GOT3 (cell line): ENCODE measurements at places on chromosomes 13 and 19.
A peak's percentile ranks its signal among the peaks of the same experiment; 100 is the strongest.

DNA sequence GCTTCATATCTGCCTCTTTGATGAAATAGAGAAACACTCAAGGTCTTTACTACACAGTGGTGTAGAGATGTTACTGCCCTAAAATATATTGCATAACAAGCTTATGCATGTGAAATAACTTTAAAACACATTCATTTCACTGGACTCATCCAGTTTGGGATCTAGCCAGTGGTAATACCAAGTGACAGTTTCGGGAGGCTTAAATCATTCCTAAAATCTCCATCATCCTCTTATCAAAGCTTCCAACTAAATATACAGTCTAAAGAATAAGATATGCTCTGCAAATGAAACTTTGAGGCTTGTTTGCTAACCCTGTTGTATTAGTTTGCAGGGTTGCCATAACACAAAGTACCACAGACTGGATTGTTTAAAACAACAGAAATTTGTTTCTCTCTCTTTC is 52.8 kb downstream of the THSD1 start:
- DNase-seq, result no peak

GRCh38 chr19:10690341-10690781 is 10.9 kb upstream of the QTRT1 start:
- DNase-seq, result no peak

- DNase-seq, result no peak
These were observed 485 bp downstream of the CRYL1 start for GRCh38 chr13:20525144-20525600.

DNA sequence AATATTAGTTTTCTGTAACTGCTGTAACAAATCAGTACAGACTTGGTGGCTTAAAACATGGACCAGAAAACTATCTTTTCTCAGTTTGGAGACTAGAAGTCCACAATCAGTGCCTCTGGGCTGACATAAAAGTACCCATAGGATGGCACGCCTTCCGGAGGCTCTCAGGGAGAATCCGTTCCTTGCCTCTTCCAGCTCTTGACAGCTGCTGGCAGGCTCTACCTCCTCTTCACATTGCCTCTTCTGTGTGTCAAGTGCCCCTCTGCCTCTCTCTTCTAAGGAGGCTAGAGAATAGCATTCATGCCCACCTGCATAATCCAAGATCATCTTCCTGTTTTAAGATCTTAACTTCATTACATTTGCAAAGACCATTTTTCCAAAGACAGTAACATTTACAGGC is 1194.2 kb downstream of the EFNB2 start:
- no peak for DNase-seq

DNA sequence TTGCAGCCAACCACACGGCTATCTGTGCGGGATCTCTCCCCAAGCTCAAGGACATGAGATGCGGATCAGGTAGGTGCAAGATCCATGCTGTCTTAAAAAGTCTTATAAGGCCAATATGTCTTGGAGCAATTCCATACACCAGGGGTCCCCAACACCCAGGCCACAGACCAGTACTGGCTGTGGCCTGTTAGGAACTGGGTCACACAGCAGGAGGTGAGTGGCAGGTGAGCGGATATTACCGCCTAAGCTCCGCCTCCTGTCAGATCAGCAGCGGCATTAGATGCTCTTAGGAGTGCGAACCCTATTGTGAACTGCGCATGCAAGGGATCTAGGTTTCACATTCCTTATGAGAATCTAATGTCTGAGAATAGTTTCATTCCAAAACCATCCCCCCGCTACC is 68.8 kb upstream of the ZNF599 start:
- no peak for DNase-seq

DNA sequence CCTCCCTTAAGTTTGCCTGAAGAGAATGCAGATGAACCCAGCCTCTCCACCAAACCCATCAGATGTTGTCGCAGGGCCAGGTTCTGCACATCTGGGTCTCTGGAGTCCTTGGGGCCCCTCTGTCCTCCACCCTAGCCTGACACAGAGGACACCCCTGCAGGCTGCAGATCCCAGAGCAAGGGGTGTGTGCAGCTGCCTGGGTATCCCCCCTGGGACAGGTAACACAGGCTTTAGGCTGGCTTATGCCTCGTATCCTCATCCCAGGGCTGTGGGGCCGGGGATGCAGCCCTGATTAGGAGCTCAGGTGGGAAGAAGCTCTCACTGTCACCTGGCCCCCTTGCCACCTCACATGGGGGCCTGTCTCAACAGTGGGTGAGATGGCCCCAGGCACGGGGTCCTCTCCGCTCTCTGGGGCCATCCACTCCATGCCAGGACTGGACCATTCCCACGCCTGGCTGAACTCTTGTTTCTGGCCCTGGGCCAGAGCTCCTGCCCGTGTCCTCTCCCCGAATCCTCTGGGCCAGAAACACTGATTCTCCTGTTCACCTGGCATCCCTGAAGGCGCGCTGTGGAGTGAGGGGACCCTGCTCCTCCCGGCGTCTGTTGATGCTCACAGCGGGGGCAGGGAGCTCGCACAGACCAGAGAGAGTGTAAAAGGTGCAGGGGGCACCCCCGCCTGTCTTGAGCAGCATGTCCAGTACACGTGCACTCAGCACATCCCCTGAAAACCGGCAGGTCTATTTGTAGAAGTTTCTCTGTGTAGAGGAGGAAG is 38.7 kb upstream of the TPM4 start:
- DNase-seq, result no peak

DNA sequence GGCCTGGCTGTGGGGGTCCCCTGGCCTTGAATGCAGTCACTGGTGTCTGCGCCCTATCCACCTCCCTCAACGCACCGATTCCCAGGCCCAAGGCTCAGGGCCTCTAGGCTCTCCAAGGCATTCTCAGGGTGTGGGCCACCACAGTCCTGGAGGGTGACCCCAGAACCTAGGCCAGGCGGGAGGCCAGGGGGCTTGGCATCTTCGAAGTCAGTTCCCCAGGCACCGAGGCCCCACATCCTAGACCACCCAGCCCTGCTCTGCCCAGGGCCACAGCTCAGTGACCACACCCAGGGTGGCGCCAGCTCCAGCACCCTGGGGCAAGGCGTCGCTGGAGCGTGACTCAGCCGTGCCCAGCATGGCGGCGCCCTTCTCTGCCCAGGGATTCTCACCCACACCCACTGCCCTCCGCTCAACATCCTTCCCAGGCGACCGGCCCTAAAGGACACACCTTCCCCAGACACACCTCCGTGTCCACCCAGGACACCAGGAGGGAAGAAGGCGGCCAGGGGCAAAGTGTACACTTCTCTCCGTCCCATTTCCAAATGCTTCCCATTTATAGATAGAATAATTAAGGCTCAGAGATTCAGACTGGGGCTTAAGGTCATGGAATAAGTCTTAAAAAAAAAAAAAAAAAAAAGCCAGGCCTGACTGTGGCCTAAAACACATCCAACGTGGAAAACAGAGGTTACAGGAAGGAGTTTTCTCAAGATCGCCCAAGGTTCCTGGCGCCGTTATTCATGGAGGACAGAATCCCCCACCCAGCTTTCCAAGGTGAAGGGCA is 36.4 kb upstream of the NANOS3 start:
- peak; percentile 44 for DNase-seq

- no peak for DNase-seq
These were observed 787.9 kb upstream of the KLHL1 start for GRCh38 chr13:70896136-70896535.

GRCh38 chr19:57560049-57560491 is 407 bp upstream of the ZNF550 start:
- no peak for DNase-seq

DNA sequence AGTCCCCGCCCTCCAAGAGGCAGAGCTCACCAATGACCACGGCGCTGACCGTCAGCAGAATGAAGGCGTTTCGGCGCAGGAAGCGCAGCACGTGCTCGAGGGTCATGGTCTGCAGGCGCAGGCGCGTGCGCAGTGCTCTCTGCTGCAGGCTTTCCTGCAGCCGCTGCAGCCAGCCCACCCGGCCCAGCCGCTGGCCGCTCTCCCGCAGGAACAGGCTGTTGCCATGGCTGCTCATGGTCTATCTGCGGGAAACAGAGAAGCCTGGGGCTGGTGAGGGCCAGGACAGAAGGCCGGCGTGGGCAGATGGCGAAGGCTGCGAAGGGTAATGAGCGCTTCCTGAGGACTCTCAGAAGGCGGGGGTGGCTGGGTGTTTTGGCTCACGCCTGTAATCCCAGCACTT is 7.0 kb downstream of the SLC1A6 start:
- no peak for DNase-seq

GRCh38 chr19:5827891-5828660 is 11.4 kb downstream of the FUT6 start:
- peak; percentile 91 for DNase-seq

GRCh38 chr13:35988648-35989081 is 142.5 kb downstream of the DCLK1 start:
- DNase-seq, result no peak

DNA sequence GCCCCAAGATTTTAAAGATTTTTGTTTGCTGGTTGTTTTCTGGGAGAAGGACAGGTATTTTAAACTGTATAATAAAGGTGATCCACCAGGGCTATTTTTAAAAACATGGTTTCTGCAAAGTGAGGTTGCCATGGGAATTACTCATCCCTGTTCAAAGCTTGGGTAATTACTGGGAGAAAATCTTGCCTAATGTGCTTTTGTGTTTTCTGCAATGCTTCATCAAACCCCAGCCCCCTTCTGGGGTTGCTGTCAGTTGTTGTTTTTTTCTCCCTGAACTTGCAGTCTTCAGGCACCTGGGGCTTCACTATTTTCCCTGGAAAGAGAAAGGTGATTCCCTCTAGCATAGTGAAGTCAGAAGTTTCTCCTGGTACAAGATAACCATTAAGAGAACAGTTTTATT is 277.2 kb downstream of the NALCN start:
- DNase-seq, result no peak

- no peak for DNase-seq
These were observed 78.2 kb downstream of the C13orf42 start for GRCh38 chr13:51032831-51033230.
